Stimulated activated naive CD4-positive, alpha-beta T cell (primary cell): ENCODE measurements at places on chromosomes 3 and 15.

DNA sequence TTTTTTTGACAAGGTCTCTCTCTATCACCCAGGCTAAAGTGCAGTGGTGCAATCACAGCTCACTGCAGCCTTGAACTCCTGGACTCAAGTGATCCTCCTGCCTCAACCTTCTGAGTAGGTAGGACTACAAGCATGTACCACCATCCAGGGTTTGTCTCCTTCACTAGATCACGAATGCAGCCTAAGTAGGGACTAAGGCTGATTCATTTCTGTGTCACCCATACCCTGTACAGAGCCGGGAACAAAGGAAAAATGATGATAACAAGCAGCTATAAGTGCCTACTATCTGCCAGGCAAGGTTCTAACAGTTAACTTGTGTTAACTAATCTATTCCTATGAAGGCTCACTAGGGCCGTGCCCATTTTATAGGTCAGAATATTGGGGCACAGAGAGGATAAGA, 7.0 kb downstream of the TMEM40 start:
- DNase-seq: no peak

DNA sequence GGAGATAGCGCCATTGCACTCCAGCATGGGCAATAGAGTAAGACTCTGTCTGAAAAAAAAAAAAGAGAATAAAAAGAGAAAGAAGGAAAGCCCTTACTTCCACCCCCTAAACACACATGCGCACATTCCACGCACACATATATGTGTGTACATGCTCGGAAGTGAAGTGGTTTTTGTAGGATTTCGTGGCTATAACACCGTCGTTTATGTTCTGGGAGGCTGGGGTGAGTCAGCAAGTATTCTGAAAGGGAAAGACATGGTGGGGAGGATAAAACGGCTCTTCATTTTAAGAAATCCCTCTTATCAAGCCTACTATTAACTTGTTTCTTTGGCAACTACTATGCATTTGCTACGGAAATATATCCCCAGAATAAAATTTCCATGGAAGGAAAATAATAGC, 422.8 kb upstream of the TBL1XR1 start:
- DNase-seq: no peak

DNA sequence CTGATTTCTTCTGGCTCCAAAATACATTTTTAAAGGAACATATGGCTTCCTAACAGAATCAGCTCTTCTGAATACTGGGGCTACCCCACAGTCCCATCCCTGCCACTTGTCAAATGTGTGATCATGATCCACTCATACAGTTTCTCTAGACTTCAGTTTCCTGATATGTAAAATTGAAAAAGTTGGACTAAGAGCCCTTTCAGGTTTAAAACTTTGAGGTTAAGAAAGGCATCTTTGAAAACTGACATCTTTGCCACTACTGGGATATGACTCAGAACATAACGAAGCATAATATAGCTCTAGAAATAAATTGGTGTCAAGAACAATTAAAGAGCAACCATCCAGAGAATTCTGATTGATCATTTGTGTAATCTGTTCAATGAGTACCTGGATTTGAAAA, 248.3 kb downstream of the IL5RA start:
- no peak for DNase-seq

GRCh38 chr3:106824856-106825255, 552.4 kb upstream of the CCDC54 start:
- no peak for DNase-seq

DNA sequence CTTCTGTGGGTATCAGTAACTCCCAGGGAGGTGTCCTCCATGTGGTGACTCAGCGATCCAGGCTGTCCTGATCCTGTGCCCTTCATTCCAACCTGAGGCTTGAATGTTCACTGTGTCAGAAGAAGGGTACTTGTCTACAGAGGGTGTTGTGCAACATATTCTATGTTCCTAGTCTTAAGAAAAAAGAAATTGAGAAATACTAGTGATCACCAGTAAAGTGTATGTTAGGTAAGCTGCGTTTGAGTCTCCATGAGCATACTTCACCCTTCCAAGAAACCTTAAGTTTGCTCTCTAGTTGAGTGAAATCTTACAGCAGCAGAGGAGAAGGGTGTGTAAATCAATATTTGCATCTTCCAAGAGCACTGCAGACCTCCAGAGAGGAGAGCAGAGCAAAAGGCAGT, 122.2 kb upstream of the SLC24A5 start:
- no peak for DNase-seq

GRCh38 chr3:46996689-46997452, 17.4 kb downstream of the NBEAL2 start:
- DNase-seq: no peak

GRCh38 chr15:72183781-72184164, 13.8 kb downstream of the GRAMD2A start:
- no peak for DNase-seq

- no peak for DNase-seq
Observed at GRCh38 chr15:90004671-90005070, 3.5 kb downstream of the ZNF710 start.

DNA sequence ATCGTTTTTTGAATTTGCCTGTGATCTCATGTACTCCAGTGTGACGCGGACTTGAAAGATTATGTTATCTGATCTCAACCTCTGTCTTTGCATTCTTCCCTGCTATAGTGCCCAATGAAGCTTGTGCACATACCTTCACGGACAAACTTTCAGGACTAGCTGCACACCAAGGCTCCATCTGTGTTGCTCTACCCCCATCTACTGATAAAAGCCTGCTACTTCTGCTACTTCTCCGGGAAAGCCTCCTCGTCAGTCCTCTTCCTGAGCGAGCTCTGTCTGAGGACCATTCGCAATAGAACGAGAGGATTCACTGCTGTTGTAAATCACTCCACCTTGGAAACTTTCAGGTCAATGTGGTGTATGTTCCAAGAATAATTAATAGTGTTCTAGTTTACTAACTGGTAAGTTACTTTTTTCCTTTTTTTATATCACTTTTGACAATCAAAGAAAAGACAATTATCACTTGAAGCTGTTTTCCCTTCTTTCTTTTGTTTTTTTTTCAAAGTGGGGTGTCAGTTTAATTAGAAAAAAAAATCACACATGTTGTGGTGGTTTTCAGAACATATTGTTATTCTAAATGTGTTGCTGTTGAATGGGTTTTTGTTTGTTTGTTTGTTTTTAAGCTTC, 217.6 kb downstream of the ARRDC4 start:
- peak; percentile 50 for DNase-seq

DNA sequence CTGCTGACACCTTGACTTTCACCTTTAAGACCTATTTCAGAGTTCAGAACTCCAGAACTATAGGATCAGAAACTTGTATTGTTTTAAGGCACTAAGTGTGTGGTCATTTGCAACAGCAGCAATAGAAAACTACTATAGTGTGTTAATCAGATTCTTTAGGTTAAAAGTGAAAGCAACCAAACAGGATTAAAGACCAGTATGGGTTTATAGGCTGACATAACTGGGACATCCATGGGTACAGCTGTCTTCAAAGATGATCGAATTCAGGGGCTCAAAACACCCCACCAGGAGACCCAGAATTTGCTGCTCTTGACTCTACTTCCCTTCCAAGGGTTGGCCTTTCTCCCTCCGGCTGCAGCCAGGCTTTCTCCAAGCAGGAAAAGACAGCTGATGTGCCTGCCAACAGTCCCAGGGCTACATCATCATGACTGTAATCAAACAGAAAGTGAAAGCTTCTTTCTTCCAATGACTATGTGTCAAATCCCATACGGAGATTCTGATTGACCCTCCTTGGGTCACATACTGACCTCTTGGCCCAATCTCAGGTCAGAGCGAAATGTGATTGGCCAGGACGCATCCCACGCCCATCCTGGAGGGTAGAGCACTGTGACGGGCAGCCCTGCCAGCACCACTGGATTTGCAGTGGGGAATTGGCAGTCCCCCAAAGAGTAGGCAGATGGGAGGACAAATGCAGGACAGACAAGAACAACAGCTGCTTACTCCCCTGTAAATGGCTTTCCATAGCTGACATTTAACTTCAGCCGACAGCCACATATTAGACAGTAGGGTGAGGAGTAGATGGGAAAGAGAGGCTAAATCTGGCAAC, 51.4 kb upstream of the RNF7 start:
- no peak for DNase-seq

DNA sequence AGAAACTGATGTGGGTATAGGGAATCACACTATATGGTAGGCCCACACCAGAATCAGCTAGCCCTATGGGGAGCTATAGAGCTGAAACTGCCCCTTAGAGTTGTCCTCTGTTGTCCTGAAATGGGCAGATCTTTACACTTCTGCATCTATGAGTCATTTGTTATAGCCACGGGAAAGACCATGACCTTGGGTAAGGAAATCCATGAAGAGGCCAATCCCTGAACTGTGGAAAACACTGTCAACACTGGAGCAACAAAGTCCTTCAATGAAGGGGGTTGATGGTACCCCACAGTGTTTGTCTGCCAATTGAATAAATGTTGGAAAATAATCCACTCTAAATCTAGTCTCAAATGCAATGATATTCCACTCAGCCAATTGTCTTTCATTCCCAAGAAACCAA, 5.2 kb upstream of the CD200R1 start:
- DNase-seq: no peak

DNA sequence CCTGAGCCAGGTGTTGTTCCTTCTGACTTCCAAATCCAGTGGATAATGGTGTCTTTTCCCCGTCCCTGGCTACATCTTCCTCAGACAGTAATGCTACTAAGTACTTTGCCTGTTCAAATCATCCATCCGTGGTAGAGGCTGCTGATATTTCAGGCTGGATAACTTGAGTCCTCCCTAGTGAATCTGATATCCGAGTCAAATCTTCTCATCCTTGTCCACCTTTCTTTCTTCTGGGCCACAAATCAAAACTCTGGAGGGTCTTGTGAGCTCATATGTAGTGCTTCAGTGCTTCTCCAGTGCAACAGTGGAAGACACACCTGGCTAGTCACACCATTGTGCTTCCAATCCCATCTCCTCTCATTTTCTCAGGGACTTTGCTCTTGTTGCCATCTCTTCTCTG, 11.2 kb downstream of the SH3GL3 start:
- no peak for DNase-seq

GRCh38 chr15:79989682-79990081, 18.7 kb upstream of the BCL2A1 start:
- DNase-seq: no peak

DNA sequence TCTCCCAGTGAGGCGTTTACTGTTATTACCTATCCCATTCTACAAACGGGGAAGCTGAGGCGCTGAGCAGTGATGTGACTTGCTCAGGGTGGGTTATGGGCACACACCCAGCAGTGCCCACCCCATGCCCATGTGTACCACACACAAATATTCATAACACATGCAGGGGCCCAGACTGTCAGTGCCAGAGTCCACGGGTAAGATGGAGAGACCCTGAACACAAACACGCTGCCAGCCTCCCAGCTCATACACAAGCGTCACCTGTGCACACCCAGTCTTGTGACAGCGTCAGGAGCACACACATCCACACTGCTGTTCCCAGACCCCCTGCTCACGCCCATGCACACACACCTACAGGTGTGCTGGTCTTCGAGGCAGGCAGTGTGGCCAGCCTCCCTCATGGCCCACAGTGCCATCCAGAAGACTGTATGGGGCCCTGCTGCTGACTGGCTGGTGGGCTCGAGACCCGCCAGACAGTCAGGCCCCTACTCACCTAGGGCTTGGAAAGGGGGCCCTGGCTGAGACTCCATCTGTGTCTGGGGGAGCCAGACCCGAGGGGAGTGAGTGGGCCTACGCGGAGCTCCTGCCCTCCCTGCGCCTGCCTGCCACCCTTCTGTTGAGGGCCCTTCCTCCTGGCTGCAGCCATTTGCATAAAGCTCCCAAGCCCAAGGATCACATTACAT, 39.4 kb downstream of the DNAJB8 start:
- DNase-seq: no peak

DNA sequence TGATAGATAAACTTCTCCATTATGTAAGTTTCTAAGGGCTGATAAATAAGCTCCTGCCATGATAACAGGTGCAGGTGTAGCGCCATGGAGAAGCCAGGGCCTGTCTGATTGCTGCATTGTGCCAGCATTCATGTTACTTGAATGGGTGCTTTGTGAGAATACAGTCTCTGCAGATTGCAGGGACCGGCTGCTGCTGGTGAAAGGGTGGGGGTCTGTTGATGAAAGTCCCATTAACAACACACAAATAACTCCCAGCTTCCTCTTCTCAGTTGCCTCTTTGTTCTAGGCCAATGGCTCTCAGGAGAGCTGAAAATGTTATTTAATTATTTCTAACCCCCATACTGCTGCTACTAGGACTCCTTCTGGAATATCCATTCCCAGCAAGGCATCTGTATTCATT, 77.2 kb downstream of the RTP4 start:
- no peak for DNase-seq

- DNase-seq: no peak
Observed at GRCh38 chr3:157318639-157319288, 117.9 kb upstream of the PTX3 start.

GRCh38 chr15:69526081-69527061, 73.8 kb downstream of the RPLP1 start:
- DNase-seq: no peak

- DNase-seq: no peak
Observed at GRCh38 chr15:50044904-50045303, 74.1 kb downstream of the ATP8B4 start.

GRCh38 chr15:63367390-63367789, 14.3 kb downstream of the CA12 start:
- no peak for DNase-seq

DNA sequence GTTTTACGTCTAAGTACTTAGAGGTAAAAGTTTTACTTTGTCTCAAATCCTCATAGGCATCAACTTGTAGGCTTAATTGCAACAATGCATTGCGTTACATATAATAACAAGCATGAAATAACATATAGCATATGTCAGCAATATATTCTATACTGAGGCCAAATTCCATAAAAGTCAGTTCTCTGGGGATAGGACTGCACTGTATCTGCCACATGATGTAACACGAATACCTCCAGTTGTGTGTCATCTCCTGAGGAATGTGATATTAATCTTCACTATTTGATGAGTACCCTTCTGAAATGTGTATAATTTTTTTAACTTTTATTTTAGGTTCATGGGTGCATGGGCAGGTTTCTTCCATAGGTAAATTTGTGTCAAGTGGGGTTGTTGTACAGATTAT, 126.4 kb downstream of the IMPG2 start:
- DNase-seq: no peak

- no peak for DNase-seq
Observed at GRCh38 chr3:16587681-16588060, 17.6 kb downstream of the DAZL start.

DNA sequence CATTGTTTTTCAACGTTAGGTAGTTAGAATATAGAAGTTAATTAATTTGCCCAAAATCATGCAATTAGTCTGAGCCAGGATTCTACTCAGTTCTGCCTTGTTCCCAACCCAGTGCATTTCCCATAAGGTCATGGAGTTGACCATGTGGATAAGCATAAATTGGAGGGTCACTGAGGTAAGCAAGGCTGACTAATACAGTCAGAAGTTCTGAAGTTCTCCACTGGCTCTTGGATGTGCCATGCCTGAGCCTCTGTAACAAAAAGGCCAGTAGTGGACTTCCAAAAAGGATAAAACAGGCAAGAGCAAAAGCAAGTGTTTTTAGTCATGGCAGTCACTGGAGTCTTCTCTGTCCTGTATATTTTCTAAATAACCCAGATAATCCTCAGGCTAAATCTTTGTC, 124.4 kb upstream of the PHLDB2 start:
- DNase-seq: no peak
